ENCODE measurements at places on chromosomes 3 and 15.

- no peak for DNase-seq
Measured at GRCh38 chr3:102156426-102156825, 278.4 kb upstream of the ZPLD1 start.

- DNase-seq: no peak
Measured at GRCh38 chr3:30945291-30945690, 50.8 kb upstream of the GADL1 start.

- DNase-seq: no peak
Measured at GRCh38 chr3:177196008-177196455, 1.2 kb downstream of the TBL1XR1 start.

GRCh38 chr3:189316296-189317019, 144.7 kb downstream of the TPRG1 start:
- no peak for DNase-seq

DNA sequence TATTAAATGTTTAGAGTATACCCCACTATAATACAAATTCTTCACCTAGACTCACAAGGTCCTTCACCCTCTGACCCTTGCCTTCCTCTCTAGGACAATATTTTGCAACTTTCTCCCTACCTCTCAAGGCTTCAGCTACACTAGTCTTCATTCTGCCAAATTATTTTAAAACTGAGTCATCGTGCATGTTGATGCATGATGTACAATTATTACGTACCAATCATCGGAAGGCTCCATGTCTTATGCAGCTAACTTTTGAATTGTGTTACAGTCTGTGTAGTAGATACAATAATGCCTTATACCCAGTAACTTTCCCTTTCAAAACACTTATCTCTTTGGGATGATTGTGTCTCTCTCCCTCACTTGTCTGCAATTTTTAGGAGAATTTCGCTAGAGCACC, 98.5 kb upstream of the ROBO2 start:
- no peak for DNase-seq

GRCh38 chr3:194654443-194654842, 17.5 kb downstream of the LSG1 start:
- DNase-seq: no peak
